Aorta (tissue), 5 donors: ENCODE measurements at places on chromosomes 2 and 18.

DNA sequence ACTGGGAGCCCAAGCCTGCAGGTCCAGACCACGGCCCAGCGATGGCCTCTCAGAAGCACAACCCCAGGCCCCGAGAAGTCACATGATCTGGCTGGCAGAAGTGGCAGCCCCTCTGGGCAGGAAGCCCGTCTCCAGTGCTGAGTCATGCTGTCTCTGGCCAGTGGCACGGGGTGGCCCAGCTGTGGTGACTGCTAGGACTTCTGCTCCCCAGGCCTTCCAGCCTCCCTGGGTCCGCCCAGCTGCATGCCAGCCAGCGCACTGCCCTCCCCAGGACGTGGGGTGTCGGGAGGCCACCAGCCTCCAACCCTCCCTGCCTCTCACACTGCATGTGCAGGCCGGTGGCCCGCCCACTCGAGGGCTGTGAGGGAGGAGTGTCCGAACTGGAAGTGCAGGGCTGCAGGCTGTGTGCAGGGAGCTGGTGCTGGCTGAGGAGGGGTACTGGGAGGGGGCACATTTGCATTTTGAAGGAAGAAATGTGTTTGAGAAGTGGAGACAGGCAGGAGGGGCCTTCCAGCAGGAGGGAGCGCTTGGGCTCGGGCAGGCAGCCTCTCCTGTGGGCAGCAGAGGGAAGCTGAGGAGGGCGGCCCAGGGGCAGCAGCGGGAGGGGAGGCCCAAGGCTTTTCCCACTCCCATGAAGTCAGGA is 17.0 kb upstream of the HPCAL1 start:
- no peaks in the 10 kb centered on the region for H3K4me1 ChIP-seq
- peak overlapping the region; percentile 92 for H3K27ac ChIP-seq
- H3K36me3 ChIP-seq = no peaks in the 10 kb centered on the region
- no peak overlapping the region for H3K4me3 ChIP-seq
- no peaks in the 10 kb centered on the region for H3K27me3 ChIP-seq

DNA sequence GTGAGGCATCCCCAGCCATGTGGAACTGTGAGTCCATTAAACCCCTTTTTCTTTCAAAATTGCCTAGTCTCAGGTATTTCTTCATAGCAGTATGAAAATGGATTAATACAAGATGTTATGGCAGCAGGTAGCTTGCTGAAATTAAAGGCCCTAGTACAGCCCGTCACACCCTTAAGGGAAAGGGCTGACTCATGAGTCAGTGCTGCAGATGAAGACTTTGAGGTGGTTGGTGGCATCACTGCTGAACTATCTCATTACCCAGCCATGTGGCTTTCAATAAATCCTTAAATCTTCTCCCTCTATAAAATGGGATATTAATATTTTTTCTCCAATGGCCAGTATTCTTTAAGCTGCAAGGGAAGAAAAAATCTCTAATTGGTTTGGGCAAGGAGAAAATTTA is 226.1 kb upstream of the CCDC68 start:
- no peaks in the 10 kb centered on the region for H3K27me3 ChIP-seq
- no peak overlapping the region for H3K4me3 ChIP-seq
- no peak for DNase-seq
- no peaks in the 10 kb centered on the region for H3K4me1 ChIP-seq
- H3K27ac ChIP-seq = no peak overlapping the region

DNA sequence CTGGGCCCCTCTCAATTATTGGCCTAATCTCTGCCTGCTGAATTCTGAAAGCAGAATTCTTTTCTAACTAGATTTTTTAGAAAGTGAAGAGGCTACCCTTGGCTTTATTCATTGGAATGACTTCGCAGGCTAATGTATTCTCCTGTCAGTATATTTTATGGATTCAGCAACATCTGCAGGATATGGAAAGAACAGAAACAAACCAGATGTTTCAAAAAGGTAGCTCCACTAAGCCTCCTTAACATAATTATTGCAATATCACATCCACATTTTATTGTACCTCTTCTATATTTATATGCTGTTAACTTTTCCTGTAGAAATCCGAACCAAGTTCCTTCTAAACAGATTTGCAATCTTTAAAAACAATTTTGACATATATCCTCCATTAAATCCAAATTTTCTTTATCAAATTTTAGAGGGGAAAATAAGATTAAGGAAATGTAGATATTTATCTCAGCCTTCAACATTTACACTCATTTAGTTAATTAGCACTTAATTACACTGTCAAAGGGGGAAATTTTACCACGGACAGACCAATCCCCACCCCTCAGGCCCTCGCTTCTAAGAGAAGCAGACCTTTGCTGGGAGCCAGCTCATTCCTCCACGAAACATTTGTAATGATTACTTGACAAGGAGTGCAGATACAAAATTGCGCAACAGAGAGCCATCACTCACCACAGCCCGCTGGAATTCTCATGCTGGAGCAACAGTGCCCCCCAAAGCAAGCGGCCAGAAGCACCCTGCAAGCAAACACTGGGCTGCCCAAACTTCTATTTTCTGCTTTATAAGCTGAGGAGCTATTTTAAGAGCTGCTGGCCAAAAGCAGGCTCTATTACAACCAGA is 253.4 kb downstream of the ETAA1 start:
- H3K4me1 ChIP-seq = peaks cover 1% of the 10 kb centered on the region
- no peak overlapping the region for H3K4me3 ChIP-seq
- DNase-seq = peak; percentile 88
- H3K36me3 ChIP-seq = no peaks in the 10 kb centered on the region
- no peaks in the 10 kb centered on the region for H3K27me3 ChIP-seq

DNA sequence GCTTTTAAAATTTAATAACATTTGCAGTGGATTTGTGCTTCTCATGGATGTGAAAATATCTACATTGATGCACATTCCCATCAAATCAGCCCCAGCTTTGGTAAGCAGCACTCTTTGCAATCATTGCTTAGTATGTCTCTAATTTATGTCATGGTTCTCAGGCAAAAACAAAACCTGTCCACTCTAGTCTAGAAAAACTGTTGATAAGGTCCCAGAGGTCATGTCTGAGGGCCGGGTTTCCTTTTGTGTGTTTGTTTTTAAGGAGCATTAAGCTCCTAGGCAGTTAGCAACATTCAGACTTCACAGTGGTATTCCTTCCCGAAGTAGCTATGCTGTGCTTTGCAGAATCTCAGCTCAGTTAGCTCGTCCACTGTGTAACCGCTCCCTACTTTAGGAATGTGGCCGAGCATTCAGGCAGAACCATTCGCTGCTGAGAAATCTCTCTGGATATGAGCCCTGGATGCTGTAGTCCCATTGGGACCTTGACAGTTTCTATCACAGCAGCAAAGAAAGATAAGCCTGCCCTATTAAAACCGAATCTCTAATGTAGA is 4.0 kb downstream of the DIPK1C start:
- no peaks in the 10 kb centered on the region for H3K27me3 ChIP-seq
- DNase-seq = no peak
- H3K36me3 ChIP-seq = no peaks in the 10 kb centered on the region
- H3K4me3 ChIP-seq = no peak overlapping the region

DNA sequence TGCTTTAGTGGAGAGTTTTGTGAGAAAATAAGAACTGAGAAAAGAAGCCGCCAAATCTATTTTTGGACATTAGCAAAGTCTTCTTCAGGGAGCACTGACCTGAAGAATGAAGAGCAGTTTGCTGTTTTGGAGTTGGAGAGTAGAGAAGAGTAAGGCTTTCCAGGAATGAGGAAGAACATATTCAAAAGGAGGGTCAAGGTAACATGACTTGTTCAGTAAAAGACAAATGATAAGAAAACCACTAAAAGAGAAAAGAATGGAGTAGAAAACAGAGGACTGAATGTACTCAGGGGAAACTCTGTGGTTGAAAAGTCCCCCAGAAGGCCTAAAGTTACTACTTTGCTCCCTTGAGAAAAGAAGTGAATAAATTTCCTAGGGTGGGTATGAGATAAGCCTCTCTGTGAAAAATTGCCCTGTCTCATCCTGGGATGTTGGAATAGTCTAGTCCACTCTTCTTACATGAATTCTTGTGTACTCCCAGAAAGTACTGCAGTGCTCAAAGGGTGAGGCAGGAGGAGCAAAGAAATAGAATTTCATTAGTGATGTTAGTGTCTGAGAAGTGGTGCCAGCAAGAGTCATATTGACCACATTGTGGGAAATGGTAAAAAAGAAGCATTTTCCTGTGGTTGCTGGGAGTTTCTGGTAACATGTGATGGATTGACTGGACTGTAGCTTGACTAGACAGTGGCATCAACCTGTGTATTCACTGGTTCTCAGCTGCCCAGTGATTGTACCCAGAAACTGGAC is 27.8 kb downstream of the MBD5 start:
- H3K36me3 ChIP-seq = no peaks in the 10 kb centered on the region
- no peak overlapping the region for H3K4me3 ChIP-seq
- DNase-seq = no peak
- no peak overlapping the region for H3K27ac ChIP-seq

DNA sequence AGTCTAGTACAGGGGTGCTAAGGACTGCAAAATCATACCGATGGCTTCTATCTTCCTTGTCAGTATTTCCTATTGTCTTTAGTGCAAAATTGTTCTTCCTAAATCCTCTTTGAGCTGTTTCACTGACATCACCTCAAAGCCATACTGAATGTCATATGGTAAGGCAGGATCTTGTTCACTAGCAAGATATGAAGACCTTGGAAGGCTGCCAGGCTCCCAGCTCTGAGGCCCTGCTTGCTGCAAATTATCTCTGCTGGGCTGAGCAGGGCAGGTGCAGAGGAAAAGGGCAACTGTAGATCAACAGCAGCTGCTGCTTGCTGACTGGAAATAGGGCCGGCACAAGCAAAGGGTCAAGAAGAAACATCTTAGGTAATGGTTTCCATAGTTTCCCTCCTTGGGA is 58.2 kb downstream of the PMAIP1 start:
- no peak overlapping the region for H3K27ac ChIP-seq
- H3K4me3 ChIP-seq = no peak overlapping the region

DNA sequence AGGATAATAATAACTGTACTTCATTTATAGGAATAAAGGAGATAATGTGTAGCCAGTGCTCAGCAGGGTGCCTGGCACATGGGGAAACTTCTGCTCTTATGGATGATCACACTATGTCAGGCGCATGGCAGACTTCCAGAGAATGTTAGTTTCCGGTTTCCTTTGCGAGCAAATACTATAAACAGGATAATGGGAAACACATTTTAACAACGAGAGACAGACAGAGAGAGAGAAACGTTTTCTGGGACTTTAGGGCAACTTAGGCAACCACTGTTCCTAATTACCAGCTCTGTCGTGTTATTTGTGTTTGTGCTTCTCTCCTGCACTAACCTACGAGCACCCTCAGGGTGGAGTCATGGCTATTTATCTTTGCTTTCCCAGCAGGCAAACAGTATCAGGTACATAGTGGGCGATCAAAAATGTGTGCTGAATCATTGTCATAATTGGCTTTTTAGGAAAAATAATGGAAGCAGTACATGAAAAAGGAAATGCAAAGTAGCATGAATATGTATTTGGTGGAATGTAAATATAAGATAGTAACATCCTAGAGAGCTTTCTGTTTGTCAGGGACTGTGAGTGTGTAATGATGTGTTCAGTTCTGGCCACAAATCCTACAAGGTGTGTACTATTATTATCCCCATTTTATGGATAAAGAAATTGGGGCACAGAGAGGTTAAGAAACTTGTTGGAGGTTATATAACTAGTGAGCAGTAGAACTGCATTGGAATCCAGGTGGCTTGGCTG is 36.8 kb upstream of the IGFBP2 start:
- no peaks in the 10 kb centered on the region for H3K27me3 ChIP-seq
- no peak overlapping the region for H3K27ac ChIP-seq
- no peaks in the 10 kb centered on the region for H3K36me3 ChIP-seq

DNA sequence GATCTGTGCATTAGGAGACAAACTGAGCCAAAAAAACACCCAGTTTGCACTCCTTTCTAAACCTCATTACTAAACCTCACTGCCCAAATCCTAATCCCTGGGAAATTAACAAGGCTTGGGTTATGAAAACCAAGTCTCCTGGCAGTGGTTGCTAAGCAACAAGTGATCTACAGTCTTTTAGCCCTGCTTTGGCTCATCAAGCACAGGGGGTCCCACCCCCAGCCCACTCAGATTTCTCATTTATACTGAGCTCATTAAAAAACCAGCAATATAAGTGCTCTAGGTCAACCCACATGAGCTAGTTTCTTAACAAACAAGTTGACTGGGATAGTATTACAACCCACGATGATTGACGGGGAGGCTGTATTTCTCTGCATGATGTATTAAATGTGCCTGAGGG is 18.4 kb downstream of the DNER start:
- no peaks in the 10 kb centered on the region for H3K4me1 ChIP-seq
- H3K27me3 ChIP-seq = no peaks in the 10 kb centered on the region
- H3K4me3 ChIP-seq = no peak overlapping the region
- H3K36me3 ChIP-seq = no peaks in the 10 kb centered on the region
- H3K27ac ChIP-seq = no peak overlapping the region

GRCh38 chr18:11512096-11513025 is 97.0 kb upstream of the SLC35G4 start:
- no peak overlapping the region for H3K27ac ChIP-seq
- no peaks in the 10 kb centered on the region for H3K36me3 ChIP-seq
- H3K4me3 ChIP-seq = no peak overlapping the region
- DNase-seq = no peak

GRCh38 chr2:63544017-63544627 is 44.2 kb downstream of the WDPCP start:
- H3K4me3 ChIP-seq = no peak overlapping the region
- no peak for DNase-seq
- H3K4me1 ChIP-seq = no peaks in the 10 kb centered on the region

DNA sequence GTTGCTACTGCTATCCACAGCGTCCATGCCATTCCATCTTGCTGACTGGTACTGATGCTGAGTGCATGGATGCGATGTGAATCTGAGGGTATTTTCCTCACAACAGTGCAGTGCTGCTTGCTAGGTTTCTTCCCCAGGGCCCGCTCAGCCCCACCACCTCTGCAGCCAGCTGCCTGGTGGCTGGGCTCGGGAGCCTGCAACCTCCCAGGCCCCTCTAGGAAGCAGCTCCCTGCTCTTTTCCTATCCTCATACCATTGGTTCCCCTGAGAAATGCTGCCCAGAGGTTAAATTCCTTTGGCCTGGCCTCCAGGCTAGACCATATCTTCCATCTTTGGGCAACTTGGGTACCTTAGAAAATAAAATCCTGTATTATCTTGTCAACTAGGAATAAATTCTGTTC is 413.6 kb downstream of the TGIF1 start:
- no peak for DNase-seq
- no peaks in the 10 kb centered on the region for H3K4me1 ChIP-seq
- H3K27ac ChIP-seq = no peak overlapping the region
- H3K4me3 ChIP-seq = no peak overlapping the region

- DNase-seq = no peak
- no peaks in the 10 kb centered on the region for H3K27me3 ChIP-seq
- no peak overlapping the region for H3K4me3 ChIP-seq
These were observed 558.5 kb upstream of the VRK2 start for GRCh38 chr2:57488061-57488460.

GRCh38 chr2:23622966-23623675 is 238.1 kb downstream of the KLHL29 start:
- H3K27ac ChIP-seq = no peak overlapping the region
- H3K27me3 ChIP-seq = no peaks in the 10 kb centered on the region
- no peaks in the 10 kb centered on the region for H3K4me1 ChIP-seq
- H3K4me3 ChIP-seq = no peak overlapping the region

GRCh38 chr2:71692621-71693277 is 239.4 kb downstream of the DYSF start:
- no peak overlapping the region for H3K27ac ChIP-seq
- no peak overlapping the region for H3K4me3 ChIP-seq
- H3K4me1 ChIP-seq = no peaks in the 10 kb centered on the region
- H3K36me3 ChIP-seq = no peaks in the 10 kb centered on the region
- H3K27me3 ChIP-seq = no peaks in the 10 kb centered on the region
- peak; percentile 35 for DNase-seq

- no peaks in the 10 kb centered on the region for H3K36me3 ChIP-seq
- H3K27me3 ChIP-seq = no peaks in the 10 kb centered on the region
- H3K4me3 ChIP-seq = no peak overlapping the region
- H3K4me1 ChIP-seq = no peaks in the 10 kb centered on the region
- H3K27ac ChIP-seq = no peak overlapping the region
These were observed 247.1 kb downstream of the BCL11A start for GRCh38 chr2:60306267-60306861.
